ENCODE measurements at places on chromosomes 1 and 21.

DNA sequence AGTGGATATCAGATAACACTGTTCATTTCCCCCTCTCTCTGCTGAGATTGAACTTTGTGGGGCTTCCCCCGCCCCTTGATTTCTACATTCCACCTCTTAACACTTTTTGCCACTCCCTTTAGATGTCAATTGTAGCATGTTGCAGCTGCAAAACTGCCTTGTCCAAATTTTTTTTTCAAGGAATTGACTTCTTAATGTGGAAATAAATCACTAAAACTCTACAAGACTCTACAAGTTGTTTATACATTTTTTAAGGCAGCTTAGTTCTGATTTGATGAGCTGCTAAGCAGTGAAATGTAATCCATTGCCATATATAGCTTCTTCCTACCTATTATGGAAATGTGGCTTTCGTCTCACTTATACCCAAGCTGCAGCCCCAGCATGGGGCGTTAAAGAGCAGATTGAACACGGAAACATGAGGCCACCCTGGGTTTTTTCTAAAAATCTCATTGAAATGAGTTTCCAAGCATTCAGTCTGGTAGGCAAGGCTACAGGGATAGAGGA is 132.2 kb downstream of the SYT2 start:
- DNase-seq, result no peak

DNA sequence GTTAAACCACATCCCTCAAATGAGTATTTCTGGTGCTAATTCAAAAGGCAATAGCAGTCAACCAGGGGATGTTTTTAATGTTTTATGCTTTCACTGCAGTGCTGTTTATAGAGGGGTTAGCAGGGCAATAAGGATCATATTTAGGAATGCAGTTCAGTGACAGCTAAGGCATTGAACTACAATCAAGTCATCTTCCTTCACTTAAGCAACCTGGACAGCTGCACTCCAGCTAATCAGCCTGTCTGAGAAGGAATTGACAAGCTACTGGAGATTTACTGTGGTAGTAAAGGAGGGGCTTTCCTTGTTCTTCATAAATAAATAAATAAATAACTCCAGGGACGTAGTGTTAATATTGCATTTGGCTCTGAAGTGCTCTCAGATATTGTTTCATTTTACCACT is 93.9 kb downstream of the DAB1 start:
- no peak for DNase-seq

DNA sequence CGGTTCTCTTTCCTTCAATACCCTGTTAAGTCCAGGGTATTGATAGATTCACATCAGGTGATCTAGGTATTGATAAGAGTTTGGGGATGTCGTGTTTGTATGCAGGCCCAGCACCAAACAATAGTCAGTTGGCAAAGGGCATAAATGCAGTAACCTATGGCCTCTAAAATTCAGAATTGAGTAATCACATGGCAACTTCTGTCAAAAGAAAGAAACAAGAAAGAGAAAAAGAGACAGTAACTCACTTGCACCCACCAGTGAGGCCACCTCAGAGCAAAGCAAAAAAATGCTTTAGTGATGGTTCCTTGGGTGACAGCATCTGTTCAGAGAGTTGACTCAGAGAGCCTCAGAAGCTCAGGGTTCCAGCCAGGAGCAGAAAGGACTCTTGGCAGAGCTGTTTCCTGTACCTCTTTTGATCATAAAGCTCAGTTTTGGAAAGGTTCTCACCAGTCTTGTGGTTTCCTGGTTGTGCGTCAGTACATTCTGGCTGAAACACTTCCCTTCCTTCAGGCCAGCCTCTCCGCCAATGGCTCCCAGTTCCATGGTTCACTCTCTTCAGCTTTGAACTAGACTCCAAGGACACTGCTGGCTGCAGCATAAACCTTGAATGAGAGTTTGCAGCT is 70.1 kb upstream of the GORAB start:
- DNase-seq, result no peak

- DNase-seq, result peak; percentile 65
These were observed 383.5 kb downstream of the OMA1 start for GRCh38 chr1:58162952-58163550.

DNA sequence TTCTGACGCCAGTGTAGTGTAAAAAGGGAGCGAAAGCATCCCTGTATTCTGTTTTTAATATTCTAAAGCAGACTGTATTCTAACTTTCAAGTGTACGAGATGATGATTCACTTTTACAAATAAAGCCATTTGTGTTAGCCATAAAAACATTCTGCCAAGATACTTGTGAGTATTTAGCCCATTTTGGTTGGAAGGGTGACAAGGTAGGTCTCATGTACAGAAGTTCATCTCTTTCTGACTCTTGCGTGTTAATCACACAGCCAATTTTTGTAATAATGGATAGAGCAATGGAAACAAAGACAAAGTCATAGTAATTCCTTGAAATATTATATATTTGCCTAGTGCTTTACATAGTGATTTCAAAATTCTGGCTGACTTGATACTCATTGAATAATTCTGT is 125.3 kb upstream of the GREM2 start:
- no peak for DNase-seq

- DNase-seq, result no peak
These were observed 39.6 kb downstream of the UCHL5 start for GRCh38 chr1:193019442-193020026.

DNA sequence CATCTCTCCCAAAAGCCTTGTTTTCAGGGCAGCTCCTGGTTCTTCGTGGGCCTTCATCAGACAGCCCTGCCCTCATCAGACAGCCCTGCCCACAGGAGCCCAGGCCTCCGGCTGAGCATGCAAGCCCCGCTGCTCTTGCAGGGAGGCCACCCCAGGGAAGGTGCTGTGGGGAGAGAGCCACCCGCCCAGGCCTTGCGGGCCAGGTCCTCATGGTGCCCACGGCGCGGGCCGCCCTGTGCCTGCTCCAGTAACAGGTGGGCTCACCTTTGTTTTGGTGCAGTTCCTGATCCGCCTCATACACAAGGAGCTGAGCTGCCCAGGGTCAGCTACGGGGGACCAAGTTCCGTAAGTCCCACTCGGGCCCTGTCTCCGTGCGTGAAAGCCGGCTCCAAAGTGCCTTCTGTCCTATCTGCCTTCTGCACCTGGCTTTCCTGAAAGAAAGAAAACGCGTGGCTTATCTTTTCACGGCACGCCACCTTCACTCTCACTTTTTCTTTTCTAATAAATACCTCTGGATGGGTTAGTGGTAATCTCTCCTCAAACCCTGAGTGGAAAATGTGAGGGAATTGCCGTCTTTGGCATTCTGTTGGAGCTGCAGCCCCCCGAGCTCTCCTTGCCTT is 65.9 kb downstream of the SLC37A1 start:
- DNase-seq, result no peak

DNA sequence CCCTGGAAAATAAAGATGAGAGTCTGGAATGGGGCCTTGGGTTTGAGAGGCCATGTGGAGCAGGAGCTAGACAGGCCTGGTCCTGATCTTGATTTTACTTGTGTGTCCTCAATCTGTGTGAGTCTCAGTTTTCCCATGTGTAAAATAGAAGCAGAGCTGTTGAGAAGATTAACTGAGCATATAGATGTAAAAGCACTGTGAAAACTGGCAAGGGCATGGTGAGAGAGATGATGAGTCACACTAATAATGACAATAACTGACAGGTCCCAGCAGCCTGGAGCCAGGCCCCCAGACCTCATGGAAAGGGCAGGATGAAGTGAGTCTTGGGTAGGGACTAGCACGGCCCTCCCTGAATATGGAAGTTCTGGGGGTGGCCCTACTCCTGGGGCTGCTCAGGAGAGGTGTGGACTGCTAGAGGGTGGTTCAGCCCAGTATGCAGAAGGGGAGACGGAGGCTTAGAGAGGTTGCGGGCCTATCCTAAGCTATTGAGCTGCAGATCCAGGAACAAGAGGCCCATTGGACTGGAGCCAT is 2.8 kb upstream of the AHDC1 start:
- DNase-seq, result no peak

DNA sequence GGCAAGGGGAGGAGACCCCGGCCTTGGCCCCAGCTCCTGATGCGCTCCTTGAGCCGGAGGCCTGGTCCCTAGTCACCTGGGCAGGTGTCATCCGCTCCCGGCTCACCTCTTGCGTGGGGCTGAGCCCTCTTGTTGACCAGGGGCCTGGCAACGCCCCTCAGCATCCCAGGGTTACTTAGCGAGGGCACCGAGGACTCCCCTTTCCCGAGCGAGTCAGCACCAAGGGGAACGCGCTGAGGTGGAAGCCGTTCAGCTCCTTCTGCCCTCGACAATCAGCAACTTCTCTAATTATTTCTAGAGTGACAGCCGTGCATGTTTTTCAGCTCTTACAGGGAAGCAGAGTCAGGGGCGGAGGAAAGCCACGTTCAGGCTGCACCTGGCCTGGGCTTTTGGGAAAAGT is 522 bp downstream of the SLC45A1 start:
- DNase-seq, result no peak

DNA sequence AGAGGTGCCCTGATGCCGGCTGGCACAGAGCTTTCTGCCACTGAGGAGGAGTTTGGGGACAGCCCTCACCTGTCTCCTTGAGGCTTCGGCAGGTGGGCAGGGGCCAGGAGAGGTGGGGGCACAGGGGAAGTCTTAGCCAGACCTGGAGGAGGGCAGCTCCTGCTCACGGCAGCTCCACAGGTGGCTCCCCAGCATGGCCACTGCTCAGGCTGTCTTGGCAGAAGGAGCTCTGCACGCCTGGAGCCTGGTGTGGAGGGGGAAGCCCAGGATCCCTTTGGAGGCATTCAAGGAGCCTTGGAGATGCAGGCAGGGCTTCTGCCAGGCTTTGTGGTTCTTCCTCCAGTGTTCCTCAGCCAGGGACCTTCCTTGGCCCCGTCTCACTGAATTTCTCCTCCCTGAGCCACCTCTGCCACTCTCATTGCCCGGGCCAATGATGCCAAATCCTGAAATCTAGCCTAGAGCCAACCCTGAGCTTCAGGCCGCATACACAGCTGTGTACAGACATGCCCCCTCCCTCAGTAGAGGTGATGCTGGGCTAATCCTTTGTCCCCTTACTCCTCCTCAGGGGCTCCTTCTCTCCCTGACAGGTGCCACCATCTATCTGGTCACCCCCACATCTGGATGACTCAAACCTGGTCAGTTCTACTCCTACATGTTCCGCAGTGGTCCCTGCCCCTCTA is 251.8 kb upstream of the VAMP3 start:
- DNase-seq, result no peak

- DNase-seq, result no peak
These were observed 20.9 kb downstream of the LACTBL1 start for GRCh38 chr1:22951796-22952195.

DNA sequence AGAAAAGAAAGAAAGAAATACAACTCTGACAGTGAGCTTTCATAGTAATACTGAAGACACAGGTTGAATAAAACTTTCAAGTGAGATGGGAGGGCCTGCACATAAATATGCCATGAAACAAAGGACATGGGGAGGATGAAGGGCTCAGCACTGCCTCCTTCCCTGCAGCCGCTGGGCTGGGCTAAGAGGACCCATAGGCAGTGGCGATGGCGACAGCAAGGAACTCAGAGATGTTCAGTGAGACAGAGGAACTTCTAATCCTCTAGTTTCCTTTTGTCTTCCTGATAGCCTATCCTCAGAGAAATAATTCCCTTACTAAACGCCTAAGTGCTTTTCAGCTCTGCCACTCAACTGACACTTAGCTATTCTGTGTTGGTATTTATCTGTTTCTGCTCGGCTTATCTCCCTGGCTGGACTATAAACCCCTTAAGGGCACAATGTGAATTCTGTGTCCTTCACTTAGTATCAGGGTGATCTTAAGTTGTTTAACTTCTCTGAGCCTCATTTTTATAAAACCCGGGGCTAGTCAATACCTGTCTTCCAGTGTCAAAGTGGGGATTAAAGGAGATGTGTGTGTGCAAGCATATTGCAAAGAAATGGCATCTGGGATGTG is 24.4 kb upstream of the IER5 start:
- DNase-seq, result no peak

DNA sequence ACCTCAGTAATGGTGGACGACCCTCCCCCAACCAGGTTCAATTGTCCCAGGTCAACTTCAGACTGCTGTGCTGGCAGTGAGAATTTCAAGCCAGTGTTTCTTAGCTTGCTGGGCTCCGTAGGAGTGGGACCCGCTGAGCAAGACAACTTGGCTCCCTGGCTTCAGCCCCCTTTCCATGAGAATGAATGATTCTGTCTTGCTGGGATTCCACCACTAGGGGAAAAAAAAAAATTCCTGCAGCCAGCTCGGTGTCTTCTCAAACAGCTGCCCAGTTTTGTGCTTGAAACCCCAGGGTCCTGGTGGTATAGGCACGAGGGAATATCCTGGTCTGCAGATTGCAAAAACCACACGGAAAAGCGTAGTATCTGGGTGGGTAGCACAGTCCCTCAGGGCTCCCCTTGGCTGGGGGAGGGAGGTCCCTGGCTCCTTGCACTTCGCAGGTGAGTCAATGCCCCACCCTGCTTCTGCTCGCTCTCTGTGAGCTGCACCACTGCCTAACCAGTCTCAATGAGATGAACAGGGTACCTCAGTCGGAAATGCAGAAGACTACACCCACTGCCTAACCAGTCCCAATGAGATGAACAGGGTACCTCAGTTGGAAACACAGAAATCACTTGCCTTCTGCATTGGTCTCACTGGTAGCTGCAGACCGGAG is 41.5 kb downstream of the GBP6 start:
- DNase-seq, result no peak

GRCh38 chr1:203629507-203630082 is 3.0 kb downstream of the ATP2B4 start:
- DNase-seq, result peak; percentile 58

DNA sequence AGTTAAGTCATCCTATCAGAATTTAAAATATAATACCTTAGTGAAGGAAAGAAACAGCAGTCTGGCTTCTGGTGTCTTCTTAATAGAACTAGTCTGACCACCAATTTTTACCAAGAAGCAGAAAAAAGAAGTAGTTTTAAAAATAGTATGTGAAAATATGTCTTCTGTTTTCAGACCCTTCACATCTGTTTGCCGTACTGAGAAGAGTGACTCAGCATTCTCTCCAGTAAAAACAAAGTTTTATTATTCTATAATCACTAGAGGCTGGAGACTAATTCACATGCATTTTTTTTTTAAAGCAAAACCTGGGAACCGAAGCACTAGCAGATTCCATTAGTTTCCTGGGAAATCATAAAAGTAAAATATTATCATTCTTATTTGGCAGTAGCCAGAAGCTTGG is 163.8 kb downstream of the COL24A1 start:
- DNase-seq, result no peak

DNA sequence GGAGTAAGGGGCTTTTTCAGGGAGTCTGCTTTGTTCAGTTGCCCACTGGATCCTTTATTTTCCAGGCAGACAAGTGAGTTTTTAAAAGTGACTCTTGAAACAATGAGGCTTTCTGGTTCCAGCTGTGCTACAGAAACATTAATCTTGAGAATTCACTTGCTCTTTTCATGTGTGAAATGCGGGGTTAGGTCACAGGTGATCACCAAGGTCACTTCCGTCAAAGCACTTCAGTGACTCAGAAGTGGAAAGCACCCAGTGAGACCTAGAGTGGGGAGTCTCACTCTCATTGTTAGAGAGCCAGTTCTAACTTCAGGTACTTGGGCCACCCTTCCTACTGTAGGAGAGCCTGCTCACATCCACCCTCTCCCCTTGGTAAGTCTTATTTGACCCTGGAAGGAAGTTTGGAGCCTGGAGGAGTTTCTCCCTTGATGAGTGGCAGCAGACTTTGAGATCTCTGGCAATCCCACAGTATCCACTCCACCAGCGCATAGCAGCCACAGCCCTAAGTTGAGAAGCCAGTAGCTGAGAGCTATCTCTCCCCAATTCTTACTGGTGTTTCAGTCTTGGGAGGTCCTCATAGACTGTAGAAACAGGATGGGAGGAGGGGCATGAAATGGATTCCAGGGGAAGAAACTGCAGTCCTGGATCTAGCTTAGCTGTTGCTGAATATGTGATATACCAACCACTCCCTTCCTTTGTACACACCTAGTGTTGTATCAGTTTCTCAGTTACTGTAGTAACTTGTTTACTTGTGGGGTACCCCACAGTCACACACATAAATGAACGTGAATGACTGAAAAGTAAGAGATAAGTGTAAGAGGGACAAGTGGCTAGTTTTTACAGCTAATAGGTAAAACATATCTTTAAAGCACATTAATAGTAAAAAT is 3.1 kb downstream of the TACSTD2 start:
- no peak for DNase-seq

All from left lobe of liver (tissue), 2 donors.